Kidney glomerular epithelial cell (primary cell): ENCODE measurements at places on chromosomes 7 and 10.

DNA sequence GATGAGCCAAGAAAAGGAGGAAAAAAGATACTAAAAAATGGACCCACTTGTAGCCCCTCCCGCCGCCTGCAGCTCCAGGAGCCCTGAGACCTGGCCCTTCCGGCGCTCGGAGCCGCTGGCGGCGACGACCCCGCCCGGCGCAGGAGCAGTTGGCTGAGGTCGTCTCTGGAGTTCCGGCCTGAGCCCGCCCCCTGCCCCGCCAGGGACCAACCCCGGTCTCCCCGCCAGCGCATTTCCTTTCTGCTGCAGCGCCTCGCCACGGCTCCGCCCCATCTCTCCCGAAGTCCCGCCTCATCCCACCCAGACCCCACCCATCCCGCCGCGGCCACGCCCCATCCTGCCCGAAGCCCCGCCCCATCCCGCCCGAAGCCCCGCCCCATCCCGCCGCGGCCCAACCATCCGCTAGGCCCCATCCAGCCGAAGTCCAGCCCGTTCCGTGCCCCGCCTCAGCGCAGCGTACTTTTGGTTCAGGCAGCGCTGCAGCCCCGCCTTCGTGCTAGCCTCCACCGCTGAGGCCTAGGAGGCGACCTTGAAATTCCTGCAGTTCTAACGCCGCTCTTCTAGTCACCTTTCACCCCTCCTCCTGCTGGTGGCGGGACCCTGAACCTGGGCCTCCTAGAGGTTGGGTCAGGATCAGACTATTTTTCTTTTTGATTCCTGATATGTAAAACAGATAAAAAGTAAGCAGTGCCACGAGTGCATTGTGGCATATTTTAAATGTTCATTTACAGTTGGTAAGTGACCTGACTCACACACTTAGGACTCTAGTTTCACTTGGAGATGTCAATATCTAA, at the start of gene STN1:
STN1 (minus strand) TSS at position 132 of the 794 bp plus-strand sequence. CDS start 590 bp downstream, outside the sequence.
- DNase-seq: peak; percentile 95

DNA sequence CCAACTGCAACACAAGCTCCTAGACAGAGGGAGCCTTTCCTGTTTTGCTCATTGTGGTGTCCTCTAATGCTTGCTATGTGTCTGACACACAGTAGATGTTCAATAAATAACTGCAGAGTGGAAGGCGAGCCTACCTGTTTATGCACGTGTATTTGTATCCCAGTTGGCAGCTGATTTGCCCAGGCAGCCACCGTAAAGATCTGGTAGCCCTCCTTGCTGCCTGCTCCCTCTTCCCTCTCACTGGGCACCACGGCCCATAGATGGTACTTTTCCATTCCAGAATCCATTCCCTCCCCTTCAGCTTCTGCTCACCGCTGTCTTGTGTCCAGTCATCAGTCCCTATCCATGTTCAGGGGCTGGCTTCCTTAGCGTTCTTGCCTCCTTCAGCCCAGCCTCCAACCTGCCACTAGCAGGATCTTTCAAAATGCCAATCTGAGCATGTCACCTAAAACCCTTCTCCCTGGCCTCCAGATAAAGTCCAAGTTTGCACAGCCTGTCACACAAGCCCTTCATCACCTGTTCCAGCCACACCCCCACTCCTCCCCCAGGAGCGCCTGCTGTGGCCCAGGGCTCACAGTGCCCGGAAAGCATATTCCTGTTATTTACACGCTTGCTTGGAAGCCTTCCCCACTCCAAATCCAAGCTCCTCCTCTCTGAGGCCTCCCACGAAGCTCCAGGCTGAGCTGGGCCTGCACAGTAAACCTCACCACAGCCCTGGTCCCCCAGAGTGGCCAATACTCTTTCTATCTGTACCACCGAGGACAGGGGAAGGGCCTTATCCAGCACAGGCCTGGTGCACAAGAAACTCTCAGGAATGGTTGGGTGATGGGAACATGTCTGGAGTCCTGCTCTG, 21.0 kb downstream of the ZCCHC24 start:
- no peak for DNase-seq

GRCh38 chr7:28083998-28084985, 96.3 kb downstream of the JAZF1 start:
- DNase-seq: no peak

- no peak for DNase-seq
These were observed 45.5 kb downstream of the DPYSL4 start for GRCh38 chr10:132232023-132232951.

- DNase-seq: no peak
These were observed 7.6 kb downstream of the LOXL4 start for GRCh38 chr10:98260350-98260749.

- no peak for DNase-seq
These were observed 1.3 kb downstream of the SORBS1 start for GRCh38 chr10:95559896-95560277.

GRCh38 chr7:130917669-130918128, 183.7 kb upstream of the KLF14 start:
- DNase-seq: peak; percentile 39

DNA sequence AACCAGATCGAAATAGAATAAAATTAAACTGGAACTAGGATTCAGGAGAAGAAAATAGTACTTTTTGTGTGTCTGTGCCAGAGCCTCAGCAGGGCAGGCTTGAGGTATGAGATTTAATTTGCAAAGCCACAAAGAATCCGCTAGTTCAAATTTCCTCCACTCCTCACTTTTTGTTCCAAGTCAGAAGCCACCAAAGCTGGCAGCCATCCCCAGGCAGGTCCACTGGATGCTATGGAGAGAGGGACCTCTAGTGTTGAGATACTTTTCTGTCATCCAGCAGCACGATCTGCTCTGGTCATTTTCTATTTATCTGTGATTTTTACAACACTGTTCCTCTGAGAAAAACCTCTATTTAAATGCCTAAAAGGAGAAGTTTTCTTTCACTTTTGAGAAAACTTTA, 147.9 kb upstream of the FRMD4A start:
- DNase-seq: peak; percentile 92

GRCh38 chr10:11120711-11121110, 103.0 kb downstream of the CELF2 start:
- no peak for DNase-seq

- DNase-seq: no peak
These were observed 188.4 kb downstream of the EBF3 start for GRCh38 chr10:129775681-129776080.

DNA sequence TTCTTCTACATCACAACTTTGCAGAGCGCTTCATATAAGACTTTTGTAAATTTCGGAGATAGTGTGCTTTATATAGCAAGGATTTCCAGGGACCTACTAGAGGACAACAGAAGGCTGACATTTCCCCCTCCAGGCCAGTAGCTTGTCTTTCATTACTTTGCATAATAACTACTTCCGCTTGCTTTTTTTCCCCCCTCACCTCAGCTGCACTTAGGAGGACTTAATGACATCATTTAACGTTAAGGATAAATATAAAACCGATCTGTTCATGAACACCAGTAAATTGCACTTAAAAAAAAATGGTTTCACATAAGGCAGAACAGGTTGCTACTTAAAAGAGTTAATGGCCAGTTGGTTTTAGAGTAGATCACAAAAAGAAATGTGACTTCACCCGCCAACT, 172.3 kb downstream of the AUTS2 start:
- DNase-seq: no peak

GRCh38 chr10:119219871-119220270, 12.5 kb downstream of the GRK5 start:
- DNase-seq: no peak
